ENCODE measurements at places on chromosomes 3 and 15.

DNA sequence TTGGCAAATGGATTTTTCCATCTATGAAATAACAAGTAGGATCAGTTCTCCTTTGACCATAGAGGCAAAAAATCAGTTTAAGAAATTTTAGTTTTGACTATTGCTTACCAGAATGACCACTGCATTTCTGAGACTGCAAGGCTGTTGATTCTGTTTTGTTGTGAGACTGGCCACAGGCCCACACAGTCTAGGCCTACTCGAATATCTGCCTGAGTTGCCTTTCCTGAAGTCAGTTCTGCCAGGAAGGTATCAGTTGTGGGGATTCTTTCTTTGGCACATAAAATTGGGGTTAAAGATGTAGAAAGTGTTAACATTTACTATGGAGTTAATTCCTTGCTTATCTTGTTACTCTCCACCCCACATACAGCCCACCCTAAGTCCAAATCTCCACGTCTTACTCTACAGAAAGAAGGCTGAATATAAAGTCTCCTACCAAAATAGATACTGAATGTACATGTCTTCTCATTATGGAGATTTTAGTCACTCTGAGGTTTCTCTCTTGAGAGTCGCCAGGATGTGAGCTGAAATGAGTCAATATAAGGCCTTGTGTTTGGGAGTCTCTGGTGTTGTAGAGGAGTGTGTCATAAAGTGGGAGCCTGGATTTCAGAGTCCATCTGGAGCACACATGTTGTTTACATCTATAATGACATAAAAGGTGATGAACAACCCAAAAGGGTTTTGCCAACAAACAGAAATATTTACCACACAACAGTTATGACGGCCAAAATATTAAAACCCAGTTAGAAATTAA, 45.0 kb upstream of the WWTR1 start:
- no peak for DNase-seq

- no peak for DNase-seq
These were observed 488.6 kb downstream of the MAGI1 start for GRCh38 chr3:65550137-65550536.

DNA sequence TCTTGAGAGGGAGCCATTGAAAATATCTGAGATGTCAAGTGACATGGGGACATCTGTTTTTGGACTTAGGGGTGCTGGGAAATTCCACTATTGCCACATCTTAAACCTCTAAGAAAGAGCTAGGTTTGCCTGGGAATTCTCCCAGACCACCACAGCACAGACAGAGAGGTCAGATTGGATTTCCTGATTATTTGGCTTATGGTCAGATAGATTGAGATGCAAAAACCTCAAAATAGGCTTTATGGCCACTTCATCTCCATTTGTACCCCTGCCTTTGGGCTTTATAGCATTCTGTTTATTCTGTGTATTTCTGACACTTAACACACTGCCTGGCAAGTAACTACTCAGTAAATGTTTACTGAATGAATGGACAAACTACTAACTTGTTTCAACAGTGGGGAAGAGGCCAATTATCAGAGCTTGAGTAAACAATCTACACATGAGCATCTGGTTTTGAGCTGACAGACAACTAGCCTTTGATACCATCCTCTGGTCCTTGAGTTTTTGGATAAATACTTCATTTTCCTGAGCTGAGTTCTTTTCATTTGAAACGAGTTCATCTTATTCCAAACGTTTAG, 81.8 kb downstream of the TP63 start:
- no peak for DNase-seq

- DNase-seq, result no peak
These were observed 20.0 kb downstream of the ATRIP start for GRCh38 chr3:48466386-48467109.

DNA sequence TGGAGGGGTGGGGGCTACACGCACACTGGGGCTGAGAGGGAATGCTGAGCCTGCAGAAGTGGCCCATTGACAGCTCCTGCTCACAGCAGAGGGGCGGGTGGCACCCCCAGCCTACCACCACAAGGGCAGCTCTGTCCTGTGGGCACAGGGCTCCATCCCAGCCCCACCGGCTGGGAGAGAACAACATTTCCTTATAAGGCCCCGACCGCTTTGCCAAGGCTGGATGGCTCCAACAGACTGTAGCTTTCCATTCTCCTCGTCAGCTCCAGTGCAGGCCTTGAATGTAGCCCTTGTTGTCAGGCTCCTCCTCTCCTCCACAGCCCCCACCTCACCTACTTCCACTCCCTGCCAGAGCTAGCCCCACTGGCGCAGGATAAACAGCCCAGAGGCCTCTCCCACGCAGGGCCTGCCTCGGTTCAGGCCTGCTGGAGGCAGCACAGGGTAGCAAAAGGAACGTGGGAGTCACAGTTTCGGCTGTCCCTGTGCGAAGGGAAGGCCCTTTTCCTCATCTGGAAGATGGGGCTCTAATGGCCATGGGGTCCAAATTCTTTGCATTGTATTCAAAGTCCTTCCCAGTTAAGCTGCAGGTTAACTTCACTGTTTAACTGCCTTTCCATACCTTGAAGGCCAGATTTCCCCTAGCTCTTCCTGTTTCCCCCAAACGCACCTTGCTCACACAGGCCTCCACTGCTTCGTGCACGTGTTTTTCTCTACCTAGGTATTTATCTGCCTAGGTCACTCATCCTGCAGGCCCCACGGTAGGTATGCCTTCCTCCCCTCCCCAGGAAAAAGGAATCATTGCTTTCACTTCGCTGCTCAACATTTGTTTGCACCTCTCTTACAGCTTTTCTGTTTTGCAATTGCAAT, 101.6 kb upstream of the LPP start:
- DNase-seq, result no peak

GRCh38 chr15:68730976-68731897, 89.5 kb downstream of the ANP32A start:
- no peak for DNase-seq

GRCh38 chr3:45794660-45795059, 1.7 kb downstream of the SLC6A20 start:
- DNase-seq, result no peak

DNA sequence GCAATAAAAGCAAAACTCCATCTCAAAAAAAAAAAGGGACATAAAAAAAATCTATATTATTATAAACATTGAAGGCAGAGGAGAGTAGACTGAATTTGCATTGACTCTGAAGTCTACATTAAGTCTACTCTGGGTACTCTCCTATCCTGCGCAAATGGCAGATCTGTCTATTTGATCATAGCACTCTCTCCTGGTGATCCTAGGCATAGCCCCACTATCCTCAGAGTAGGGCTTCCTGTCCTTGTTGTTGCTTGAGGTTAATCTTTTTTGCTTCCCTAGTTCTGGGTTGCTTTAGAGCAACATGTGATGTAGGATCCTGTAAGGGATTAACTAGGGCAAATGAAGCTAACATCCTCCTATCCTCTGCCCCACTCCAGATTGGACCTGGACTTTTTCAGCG, 82.1 kb upstream of the LRRFIP2 start:
- no peak for DNase-seq

DNA sequence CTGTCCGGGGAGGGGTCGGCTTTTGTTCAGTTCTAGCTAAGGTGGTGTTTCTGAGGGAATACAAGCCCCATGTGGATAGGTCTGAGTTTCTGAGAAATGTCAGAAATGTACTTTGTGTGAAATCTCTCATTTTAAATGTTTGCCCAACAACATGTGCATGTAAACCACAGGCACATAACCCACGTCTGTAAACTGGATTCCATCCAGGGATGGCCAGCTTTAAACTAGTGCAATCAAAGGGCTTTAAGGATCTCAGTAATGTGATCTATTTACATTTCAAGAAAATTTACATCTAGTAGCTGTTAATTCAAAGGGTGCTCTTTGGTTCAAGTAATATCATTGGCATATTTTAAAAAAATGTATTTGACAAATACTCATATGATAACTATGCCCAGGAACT, 52.0 kb downstream of the POLR2M start:
- no peak for DNase-seq

- no peak for DNase-seq
These were observed 60.0 kb upstream of the STT3B start for GRCh38 chr3:31472479-31473390.

DNA sequence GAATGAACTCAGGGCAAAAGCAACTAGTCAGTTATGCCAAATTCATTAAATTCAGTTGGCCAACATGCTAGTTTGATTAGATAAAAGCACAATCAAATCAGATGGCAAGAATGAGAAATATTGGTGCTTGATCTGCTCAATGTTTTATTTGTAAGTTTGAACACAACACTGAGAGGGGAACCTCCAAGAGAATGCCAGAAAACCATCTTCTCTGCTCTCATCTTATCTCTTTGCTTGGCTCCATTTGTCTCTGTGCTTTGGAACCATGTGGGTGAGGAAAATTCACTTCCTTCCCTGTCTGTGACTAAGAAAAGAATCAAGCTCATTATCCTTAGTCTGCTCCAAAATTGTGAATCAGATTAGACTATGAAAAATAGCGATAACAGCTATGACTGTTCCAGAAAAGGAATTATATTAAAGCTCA, 43.6 kb upstream of the DCBLD2 start:
- DNase-seq, result no peak

- DNase-seq, result no peak
These were observed 3.0 kb upstream of the VIPR1 start for GRCh38 chr3:42499478-42499871.

DNA sequence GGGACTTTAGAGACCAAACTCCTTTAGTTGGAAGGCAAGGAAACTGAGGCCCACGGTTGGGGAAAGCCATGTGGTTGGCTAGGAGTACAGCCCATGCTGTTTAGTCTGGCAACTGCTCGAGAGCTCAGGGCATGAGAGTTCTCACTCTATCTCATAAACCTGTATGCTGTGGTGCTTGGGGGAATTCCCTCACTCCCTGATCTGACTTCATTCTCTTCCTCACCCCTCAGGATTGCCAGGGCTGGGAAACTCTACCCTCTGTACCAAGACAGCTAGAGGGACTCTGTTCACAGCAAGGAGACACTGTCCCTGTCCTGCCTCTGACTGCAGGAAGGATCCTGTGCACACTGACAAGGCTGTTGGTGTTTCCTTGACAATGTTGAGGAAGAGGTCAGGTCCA, 230.2 kb downstream of the ZNF621 start:
- DNase-seq, result no peak

DNA sequence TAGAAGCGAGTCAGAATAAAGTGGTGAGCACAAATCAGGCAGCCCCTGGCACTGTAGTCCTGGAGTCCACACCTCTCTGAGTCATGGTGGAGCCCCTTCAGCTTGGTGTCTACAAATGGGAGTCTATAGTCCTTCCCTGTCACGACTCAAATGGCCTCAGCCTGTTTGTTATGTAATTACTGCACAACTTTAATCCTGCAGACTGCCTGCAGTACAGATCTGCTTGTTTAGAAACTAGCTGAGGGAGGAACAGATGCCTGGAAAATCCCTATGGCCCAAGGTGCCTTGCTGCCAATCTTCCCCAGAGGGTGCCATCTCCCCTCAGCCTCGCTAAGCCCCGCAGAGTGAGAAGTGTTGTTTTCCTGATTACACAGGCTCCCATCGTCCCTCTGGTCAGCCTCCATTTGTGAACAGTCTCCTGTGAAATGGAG, 3.9 kb upstream of the CXCR6 start:
- no peak for DNase-seq

- DNase-seq, result no peak
These were observed 460.0 kb downstream of the PDCD6IP start for GRCh38 chr3:34258271-34258998.

- no peak for DNase-seq
These were observed 24.3 kb upstream of the FGD5 start for GRCh38 chr3:14794435-14794834.

DNA sequence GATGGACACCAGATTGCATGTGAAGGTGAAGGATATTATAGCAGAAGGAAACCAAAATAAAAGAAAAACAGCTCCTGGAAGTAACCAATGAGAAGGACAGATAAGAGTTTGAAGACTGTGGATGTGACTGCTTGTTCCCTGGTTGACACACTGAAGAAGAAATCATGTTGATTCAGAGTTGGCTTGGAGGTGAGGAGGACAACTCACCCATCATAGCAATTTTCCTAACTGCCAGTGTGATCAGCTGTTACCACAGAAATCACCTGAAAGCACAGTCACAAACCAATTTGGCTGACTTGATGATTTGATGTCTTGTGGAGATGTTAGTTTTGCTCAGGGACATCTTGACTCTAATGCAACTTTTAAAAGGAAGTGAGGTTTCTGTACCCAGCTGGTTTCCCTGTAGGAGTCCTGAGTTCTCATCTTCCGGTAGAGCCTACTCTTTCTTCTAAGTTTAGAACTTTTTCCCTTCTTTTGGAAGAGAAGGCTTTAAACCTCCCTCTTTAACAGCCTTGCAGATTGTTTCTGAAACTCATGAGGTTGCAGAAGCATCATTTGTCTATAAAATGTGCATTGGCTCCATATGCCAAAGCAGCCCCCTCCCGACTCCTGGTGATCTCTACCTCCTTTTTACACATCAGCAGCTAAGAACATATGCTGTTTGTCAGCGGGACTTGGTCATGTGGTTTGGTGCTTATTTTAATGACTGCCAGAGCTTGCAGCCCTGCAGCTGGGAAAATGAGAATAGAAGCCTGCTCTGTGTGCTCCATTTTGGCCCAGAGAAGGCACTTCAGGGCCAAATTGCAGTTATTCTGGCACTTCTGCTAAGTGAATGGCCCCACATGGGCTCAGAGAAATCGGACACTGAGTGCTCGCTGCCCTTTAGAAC, 10.3 kb downstream of the ATG7 start:
- no peak for DNase-seq

- DNase-seq, result no peak
These were observed 63.3 kb upstream of the LRRN1 start for GRCh38 chr3:3735919-3736318.
